NCI-H524 (cell line): ENCODE measurements at places on chromosomes 1 and 21.

DNA sequence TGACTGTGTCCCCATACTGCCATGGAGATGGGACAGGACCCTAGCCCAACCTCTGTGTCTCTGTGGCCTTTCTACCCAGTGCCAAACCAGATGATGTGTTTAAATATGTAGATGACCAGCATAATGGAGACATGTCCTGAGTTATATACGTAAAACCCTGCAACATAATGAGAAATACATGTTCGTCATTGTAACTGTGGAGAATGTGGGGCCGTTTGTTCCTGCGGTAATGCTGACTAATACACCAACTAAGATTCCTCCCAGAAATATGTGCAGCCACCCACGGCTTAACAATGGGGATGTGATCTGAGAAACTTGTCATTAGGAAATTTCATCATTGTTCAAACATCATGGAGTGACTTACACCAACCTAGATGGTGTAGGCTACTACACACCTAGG lies 71.7 kb upstream of the SIM2 start:
- no peak for DNase-seq

- DNase-seq = no peak
Observed at GRCh38 chr1:46725736-46726108, 6.8 kb upstream of the EFCAB14 start.

DNA sequence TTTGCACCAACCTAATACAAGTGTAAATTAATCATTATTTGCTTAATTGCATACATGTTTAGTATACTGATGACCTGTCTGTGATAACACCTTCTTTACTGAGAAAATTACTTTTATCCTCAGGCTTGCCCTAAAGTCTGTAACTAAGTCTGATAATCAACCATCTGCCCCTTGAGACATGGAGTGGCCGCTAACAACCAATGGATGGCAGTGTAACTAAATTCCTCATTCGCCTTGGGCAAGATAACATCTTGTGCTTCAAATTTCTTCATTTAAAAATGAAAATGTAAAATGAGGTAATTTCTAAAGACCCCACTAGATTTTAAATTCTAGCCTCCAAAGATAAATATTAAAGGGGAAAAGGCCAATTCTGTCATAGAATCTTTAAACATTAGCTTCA lies 85.1 kb downstream of the ENAH start:
- DNase-seq = peak; percentile 61

DNA sequence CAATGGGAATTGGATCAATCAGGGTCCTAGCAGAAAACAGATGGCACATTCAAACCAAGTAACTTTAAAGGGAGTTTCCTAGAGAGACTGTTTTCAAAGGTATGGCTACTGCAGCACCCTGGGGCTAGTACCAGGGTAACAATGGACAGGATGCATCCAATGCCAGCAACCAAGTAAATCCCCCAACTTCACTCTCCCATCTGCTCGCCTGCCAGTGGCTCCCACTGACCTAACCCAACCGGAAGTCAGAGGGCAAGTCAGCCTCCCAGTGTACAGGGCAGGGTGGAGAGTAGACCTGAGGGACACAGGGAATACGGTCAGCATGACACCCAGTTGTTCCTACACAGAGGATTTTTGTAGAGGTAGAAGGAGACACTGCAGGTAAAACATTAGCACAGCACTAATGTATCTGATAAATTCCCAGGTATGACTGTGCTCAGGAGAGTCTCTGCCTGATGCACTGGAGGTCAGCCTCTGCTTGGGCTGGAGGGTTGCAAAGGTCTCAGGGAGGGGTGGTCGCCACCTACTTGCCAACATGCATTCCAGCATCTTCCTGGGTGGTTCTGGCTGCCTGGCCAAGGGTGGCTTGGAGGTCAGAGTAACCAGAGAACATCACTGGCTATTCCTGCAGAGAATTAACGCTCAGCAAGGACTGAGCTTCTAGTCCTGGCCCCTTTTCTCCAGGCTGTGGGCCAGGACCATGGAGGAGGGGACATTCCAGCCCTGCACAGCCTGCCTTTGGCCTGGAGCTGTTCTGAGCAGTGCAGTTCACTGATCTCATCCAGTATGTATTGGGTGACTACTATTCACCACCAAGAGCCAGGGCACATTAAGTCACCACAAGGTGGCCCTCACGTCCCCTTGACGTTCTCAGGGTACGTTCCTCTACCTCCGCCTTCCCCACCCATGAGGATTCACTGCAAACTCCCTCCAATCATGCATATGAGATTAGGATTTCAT lies 5.1 kb upstream of the GJA4 start:
- DNase-seq = peak; percentile 31

DNA sequence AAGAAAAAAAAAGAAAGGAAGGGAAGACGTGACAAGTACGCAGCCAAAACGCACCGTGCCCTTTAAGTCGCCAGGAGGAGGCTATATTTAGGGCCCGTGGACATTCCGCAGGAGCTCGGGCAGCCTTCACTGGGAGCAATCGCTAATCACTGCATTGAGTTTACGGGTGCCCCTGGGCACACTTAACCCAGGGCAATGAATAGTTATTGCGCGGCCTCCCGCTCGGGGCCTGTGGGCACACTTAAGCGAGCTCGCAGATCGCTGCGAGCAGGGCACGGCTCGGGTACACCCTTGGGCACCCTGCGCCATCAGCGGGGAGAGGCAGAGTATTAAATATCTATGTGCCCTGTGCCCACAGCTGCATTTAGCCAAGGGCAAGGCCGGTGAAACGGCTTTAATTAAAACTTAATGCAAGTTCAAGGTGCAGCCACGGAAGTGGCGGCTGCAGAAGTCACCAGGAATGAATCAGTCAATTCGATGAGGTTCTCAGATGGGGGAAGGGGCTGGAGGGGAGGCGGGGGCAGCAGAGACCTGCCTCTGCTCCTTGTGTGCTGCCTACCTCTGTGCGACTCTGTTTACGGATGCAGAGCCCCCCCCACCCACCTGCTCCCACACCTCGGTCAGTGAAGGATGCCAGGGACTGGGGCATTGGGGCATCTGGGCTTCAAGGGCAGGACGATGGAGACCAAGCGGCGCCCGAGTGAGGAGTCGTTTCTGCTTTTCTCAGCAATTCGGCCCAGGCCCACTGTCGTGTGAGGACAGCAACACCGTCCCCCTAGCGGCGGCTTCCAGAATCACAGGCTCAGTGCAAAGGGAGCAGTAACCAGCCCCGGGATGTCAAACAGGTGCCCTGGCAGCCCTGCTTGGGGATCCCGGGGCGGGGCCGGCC lies 51.8 kb upstream of the TARDBP start:
- DNase-seq = peak; percentile 34

DNA sequence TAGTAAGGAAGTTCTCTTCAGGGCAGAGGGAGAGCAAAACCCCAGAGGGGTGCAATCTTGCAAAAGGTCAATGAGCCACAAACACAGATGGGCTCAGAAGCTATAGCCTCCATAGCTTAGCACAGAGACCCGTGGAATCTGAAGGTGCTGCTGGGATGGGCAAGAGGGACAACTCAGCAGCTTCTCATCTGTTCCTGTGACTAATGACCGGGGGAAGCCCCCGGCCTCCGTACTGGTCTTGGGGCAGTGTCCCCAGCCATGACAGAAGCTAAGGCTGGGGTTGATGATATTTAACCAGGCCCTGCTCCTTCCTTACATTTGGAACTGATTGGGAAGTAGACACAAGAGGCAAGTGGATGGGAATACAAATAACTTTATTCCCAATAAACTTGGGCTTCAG lies 19.1 kb downstream of the EXOC8 start:
- no peak for DNase-seq

DNA sequence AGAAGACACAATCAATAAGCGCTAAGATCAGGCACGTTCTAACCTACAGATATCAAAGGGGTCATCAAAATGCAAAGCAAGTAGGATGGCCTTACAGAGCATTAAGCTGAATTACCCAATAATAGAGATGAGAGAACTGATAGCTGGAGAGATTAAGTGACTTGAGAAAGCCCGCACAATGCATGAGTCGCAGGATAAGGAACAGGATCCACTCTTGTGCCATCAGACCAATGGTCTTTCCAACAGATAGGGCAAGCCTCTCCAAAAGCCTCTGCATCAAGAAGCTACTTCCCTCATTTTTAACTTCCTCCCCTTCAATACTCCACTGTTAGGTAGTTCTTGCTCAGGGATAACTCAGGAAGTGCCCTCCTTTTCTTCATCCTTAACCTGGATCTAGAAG lies 2.6 kb downstream of the CHML start:
- no peak for DNase-seq

DNA sequence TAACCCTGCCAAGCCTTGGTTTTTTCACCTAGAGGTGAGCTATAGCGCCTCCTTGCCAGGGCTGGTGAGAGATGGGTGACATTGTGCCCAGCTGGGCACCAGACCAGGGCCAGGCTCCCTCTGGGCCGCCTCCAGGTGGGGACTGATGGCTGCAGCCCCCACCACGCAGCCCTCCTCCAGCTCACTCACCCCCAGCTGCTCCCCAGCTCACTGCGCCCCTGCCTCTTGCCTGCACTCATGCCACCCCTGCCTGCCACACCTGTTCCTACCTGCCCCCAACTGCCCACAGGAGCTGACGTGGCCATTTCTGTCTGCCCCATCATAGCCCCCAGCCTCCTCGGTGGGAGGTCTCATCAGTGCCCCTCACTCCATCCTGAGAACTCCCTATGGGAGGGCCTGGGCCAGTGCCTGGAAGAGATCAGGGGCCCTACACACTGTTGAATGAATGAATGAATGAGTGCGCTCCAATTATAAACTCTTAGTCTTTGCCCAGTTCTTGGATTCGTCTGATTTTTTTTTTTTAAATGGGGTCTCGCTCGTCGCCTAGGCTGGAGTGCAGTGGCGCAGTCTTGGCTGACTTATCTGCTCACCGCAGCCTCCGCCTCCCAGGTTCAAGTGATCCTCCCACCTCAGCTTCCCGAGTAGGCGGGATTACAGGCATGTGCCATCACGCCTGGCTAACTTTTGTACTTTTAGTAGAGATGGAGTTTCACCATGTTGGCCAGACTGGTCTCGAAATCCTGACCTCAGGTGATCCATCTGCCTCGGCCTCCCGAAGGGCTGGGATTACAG lies 26.4 kb upstream of the VPS13D start:
- no peak for DNase-seq

DNA sequence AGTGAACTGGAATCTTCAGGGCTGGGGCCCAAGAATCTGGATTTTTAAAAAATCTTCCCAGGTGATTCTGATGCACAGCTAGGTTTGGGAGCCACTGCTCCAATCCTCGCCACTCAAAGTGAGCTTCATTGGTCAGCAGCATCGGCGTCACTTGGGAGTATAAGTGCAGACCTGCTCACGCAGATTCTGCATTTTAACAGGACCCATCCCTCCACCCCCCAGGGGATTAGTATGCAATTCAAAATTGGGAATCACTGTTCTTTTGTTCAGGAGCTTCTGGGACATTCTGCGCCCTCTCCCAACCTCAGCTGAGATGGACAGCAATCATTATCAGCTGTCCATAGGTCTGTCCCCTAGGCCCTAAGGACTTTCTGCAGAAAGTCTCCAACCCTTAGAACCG lies 53.5 kb downstream of the LGR6 start:
- DNase-seq = no peak

- no peak for DNase-seq
Observed at GRCh38 chr21:45544449-45545235, 2.4 kb upstream of the SLC19A1 start.

GRCh38 chr21:39669485-39669884 lies 56.7 kb downstream of the B3GALT5 start:
- DNase-seq = no peak

DNA sequence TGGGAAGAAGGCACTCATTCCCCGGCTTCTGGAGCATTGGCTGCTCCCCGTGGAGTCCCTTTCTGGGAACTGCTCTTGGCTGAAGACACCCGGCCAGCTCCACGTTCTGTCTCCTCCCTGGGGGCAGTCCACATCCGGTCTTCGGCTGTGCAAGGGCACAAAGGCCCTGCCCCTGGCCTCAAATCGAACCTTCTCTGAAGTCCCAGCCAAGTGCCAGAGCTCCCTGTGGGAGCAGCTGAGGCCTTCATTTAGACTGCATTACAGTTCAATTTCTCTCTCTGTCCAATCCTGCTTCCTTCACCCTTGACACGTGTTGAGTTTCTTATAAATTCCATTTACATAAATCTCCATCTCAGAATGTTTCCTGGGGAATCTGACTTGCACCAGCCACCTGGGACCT lies 132.9 kb upstream of the POU3F1 start:
- no peak for DNase-seq

GRCh38 chr1:117985239-117985638 lies 55.7 kb downstream of the WDR3 start:
- DNase-seq = no peak

DNA sequence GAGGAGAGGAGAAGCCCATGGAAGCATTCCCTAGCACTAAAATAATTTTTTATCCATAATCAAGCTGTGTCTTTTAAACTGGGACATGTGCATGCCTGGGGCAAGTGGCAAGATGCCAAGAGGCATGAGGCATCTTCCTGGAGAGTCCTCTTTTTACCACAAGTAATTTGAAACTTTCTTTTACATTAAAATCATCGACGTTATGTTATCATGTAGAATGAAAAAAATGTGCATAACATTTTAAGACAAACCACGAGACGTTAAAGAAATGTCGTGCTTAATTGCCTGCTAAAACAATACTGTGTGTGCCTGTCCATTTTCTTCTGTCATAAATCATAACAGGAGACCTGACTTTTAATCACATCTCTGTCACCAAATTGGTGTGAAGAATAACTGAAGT lies 1.5 kb downstream of the STYXL2 start:
- no peak for DNase-seq

DNA sequence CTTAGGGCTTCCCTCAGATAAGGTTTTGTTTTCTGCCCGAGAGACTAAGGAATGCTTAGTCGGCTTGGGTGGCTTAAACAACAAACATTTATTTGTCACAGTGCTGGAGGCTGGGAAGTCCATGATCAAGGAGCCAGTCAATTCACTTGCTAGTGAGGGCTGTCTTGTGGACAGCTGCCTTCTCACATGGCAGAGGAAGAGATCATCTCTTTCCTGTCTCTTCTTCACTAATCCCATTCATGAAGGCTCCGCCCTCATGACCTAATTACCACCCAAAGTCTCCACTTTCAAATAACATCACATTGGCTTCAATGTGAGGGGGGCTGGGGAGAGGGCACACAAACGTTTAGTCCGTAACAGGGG lies 50.5 kb upstream of the IL12RB2 start:
- no peak for DNase-seq

- no peak for DNase-seq
Observed at GRCh38 chr1:160219062-160219929, 14.1 kb downstream of the PEA15 start.

DNA sequence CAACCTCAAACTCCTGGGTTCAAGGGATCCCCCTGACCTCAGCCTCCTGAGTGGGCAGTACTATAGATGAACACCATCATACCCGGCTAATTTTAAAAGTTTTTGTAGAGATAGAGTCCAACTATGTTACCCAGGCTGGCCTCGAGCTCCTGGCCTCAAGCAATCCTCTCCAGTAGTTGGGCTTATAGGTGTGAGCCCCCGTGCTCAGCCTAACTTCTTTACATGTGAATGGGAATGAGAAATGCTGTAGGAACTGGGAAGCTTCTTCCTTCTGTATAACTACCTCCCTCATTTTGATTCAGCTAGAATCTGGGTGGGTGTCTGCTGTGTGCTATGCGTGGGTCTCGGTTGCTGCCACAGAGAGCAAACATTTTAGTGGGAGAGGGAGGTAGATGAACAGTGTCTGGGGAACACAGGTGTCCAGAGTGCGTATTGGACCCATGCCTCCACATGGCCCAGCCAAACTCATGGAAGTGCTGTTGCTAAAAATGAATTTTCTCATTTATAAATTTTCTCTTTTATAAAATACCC lies 150.6 kb downstream of the NOS1AP start:
- DNase-seq = no peak
